ENCODE measurements at places on chromosomes 12 and 14.

DNA sequence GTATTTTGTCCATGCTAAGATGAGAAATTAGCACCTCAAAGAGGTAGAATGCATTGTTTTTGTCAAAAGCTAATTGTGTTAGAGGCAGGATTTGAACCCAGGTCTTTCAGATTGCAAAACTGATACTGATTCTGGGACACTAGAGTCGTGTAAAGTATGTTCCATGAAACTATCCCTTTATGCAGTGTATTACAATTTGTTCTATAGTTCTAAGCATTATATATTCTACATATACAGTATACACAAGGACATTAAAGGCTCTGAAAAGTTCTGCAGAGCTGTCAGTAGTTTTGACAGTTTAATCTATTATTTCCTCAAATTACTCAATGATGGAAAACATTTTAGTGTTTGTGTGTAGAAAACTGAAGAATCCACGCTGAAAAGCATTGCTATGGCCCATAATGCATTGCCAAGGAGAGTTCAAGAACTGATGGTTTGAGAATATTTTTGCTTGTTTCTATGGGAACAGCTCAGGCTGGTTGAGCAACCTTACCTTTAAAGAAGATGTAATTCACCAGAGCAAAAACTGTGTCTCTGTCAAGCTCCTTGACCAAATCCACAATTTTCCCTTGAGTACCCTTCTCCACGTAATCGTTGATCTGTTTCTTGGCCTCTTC, 6.2 kb downstream of the SERPINA1 start:
- DNase-seq, result no peak

DNA sequence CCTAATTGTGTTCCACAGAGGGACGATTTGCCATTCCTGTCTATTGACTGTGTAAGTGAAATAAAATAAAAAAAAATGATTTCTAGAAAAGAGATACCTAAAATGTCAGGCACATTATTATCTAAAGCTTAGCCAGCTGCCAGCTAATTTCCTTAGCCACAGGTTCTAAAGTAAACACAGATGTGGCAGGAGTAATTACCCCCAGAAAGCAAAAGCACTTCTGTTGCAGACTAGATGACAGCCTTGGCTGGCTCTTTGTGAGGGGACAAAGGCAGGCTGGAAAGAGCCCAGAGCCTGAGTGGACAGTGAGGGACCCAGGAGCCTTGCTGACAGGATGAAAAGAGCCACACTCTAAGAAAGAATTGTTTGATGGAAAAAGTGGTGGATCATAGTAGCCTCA, 418.1 kb downstream of the LRIG3 start:
- DNase-seq, result no peak

DNA sequence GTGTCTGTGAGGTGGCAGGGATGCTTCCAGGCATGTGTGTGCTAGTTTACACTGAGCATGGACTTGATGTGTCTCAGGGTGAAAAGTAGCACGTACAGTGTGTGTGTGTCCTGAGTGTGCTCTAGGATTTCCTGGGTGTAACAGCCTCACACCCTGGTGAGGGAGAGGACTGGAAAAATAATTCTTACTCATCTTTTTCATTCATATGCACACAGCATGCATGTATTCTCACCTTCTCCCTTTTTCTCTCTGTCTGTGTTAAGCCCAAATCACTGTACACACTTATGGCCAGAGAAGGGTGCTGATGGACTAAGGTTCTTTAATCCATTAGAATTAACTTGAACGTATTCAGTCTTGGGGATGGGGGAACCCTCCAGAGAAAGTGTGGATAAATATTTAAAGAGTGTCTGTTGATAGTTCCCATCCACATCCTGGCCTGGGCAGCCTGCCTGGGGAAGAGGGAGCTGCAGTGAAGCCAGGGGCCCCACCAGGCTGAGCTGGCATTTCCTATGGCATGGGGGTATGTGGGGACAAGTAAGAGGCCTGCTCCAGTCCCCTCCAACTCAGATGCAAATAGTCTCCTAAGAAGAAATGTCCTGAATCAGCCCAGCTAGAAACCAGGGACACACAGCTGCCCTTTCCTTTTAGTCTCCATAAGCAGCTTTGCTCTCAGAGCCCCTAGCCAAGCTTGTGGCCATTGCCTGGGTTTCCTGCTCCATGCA, 1.1 kb upstream of the HOXC8 start:
- no peak for DNase-seq

DNA sequence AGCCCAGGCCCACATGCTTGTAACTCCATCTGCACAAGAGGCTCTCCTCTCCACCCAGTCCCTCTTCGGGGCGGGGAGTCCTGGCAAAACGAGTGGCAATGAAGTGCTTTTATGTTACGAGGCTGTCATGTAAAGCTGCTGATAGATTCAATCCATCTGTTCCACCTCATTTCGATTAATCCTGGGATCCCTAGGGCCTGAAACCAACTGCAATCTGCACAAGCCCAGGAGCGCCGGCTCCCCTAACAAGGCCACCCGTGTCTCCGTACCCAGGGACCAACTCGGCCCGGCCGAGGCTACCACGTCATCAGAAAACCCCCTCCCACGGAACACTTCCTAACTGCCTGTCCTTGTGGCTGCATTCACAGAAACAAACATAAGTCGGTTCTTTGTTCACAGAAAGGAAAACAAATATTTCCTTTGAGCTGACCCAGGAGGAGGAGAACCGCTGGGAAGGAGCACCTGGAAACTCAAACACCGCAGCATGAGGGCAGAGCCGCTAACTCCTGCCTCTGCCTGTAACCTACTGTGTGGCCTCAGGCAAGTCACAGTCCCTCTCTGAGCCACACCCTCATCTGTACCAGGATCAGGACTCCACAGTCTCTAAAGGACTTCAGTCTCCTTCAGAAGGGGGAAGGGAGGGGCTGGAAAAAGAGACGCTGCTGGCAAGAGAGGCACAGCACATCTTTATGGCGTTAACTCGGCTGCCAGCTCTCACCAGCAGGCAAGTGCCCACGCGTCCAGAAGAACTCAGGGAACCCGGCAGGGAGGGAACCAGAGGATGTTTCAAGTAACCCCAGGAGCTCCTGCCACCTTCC, 47.8 kb downstream of the CCDC88C start:
- no peak for DNase-seq

DNA sequence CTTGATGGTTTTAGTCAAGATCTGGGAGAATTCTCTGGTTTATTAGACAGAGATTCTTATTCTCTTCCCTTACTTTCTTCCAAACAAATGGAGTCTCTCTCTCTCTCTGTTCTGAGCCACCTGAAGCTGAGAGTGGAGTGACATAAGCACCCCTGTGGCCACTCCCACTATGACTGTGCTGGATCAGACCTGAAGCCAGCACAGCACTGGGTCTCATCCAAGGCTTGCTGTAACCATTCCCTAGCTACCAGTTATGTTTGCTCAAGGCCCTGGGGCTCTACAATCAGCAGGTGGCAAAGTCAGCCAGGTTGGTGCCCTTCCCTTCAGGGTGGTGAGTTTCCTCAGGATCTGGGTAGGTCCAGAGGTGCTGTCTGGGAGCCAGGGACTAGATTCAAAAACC, 568.5 kb downstream of the AACS start:
- DNase-seq, result no peak

GRCh38 chr14:89853936-89854693, 100.4 kb downstream of the EFCAB11 start:
- no peak for DNase-seq

DNA sequence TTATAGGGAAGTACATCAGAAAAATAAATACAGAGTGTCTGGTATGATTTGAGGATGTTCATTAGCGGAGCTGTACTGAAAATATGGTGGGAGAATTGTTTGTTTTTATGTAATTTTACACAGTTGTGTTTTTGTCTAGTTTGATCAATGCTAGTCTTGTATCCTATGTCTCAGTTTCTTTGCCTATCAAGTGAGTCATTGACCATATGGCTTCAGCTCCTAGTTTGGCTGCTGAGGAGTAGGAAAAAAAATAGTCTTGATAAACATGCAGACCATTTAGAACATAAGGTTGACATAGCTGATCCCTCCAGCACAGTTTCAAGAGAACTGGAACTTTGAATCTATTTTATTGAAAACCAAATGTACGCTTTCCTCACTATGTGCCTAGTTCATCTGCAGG, 1292.1 kb upstream of the FLRT2 start:
- DNase-seq, result no peak

DNA sequence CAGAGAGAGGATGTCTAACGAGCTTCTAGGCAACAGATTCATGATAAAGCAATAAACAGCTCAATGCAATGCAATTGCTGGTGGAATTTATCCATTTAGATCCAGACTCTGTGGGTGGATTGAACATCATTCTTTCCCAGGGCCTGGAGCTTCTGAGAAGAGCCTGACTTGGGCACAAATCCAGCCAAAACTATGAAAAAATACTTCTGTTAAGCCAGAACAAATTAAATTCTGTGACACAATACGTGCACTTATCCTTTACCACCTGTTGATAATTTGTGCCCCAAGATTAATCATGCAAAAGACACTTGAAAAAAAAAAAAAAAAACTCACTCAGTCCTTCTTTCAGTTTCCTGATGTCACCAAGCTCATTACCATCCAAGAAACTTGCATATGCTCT, 446.0 kb upstream of the DCN start:
- no peak for DNase-seq

DNA sequence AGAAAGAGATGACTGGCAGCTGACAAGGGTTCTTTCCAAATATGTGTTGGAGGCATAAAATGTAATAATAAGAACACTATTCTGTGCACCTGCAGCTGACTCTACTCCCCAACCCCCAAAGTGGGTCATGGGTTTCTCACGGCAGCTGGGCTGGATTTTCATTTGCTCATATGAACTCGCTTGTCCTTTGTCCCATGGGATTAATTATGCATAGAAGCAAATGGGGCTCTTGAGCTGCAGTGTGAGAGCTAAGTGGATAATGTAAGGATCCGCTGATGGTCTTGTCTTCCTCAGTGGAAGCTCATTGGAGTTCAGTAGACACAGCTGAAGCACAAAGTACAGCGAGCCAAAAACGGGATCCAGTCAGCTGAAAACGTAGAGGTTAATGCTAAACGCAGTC, 46.3 kb downstream of the TTC8 start:
- no peak for DNase-seq

DNA sequence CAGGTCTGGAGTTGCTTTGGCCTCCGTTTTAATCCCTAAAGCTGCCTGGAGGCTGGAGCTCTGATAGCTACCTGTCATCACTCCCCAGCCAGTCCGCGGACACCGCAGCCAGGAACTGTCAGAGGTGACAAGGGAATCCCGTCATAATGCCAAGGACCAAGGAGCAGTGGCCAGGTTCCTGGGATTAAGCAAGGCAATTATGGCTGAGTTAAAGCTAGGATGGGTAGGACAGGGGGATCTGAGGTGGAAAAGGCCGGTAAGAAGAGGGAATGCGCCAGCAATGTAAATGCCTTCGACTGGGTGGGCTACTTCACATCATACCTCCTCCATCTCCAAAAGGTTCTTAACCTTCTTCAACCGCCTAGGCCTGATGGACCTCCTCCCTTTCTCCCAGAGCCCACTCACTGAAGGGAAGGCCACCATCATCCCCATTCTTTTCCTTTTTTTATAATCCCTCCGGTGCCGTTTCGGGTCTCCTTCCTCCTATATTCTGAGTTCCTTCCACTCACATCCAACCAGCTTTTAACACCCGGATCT, 1.9 kb downstream of the PPP1R3E start:
- no peak for DNase-seq

- no peak for DNase-seq
Measured at GRCh38 chr12:55636116-55636655, 506 bp upstream of the OR10P1 start.
